ENCODE measurements at places on chromosomes 16 and 17.
A peak's percentile ranks its signal among the peaks of the same experiment; 100 is the strongest.

DNA sequence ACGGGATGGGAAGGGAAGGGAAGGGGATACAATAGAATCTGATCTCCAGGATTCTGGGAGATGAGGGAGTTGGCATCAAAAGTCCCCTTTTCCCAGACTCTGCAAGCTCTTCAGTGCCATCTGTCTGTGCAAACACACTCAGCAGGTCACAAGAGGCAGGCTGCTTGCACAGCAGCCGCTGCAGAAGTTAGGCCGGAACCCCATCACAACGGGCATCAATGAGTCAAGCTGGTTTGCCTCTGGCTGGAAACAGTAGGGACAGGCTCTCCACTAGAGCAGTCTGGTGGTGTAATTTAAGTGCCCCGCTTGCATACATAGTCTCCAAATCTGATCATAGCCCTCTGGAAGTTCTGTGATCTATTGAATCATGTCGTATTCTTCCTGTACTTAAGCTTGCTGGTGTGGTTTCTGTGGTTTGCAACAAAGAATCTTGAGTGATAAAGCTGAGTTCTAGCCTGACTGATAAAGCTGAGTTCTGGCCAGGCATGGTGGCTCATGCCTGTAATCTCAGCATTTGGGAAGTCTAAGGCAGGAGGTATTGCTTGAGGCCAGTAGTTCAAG lies 33.7 kb upstream of the KDM8 start:
- peak; percentile 83 for DNase-seq

- DNase-seq = no peak
Measured at GRCh38 chr16:2981899-2982250, 1.6 kb upstream of the PKMYT1 start.

GRCh38 chr16:90050969-90051368 lies 26.2 kb downstream of the PRDM7 start:
- no peak for DNase-seq

DNA sequence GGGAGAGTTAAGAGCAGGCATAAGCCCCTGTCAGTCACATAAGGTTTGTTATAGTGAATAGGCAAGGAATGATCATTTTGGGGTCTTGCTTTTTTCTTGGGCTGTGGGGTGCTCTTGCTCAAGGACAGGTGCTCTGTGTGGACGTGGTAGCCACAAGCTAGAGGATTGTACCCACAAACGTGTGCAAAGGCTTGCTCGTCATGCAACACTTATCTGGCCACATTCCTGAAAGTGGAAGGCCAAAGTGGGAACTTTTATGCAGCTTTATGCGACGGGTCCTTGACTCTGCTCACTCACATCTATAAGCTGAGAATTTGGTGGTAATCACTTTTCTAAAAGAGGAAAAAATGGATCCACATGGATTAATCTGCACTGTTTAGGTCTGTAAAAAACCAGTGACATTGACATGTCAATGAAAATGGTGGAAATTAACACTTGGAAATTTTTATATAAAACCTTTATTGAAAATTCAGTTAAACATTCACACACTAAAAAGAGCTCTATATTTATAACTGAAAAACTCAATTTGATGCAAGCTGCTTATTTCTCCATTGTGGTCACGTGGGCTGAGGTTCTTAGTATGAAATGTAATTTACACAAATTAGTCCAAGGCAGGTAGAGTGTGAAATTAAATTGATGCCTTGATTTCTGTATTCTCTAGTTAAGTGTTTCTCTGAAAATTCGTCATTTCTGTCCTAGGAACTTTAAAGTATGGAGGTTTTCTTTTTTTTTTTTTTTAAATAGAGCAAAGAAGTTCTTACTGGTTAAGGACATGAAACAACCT lies 162.3 kb downstream of the MSI2 start:
- no peak for DNase-seq

- peak; percentile 56 for DNase-seq
Measured at GRCh38 chr17:56480501-56480900, 113.0 kb upstream of the NOG start.

DNA sequence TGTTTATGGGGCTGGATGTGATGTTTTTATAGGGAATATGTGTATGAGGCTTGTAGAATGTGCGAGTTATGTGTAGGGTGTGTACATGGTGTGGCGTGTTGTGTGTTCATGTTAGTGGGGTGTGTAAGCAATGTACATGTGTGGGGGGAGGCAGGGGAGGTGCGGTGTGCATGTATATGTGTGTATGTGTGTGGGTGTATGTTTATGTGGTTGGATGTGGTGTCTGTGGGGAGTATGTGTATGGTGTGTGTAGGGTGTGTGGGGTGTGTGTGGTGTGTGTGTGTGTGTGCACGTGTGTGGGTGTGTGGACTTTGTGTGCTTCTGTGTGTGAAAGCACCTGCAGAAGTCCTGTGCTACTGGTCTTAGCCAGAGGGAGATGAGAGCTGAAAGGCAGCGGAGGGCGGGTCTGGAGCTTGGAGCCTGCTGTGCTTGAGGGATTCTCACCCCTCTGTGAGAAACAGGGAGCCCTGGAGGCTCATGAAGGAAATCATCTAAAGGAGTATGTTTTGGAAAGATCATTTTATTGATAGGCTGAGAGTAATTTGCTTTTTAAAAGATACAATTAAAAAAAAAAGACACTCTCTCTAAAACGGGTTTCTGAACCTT lies 222.7 kb downstream of the HS3ST4 start:
- DNase-seq = no peak

GRCh38 chr17:82101301-82101715 lies 3.3 kb upstream of the FASN start:
- DNase-seq = no peak

All from fibroblast of upper back skin (primary cell).